ENCODE measurements at places on chromosomes 5 and 9.

DNA sequence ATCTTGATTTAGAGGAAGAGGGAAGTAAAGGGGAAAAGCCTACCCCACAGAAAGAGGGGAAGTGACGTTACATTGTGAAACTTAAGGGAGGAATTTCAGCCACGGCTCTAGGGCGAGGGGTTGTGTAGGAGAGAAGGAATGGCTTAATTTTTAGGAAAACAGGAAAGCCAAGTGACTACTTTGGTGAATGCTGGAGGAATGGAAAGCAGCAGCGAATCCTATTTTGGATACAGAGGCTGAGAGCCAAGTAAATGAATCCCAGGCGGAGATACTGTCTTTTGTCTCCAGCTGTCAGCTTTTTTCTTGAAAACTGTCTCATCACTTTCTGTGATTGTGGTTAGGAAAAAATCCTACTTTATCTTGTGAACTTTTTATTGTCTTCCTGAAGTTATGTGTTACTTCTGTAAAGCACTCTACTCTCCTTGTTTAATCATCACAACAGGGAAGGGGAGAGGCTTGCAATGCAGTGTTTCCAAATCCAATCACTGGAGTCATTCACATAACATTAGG lies 188.4 kb downstream of the TSSK1B start:
- peak; percentile 47 for DNase-seq

GRCh38 chr9:33852216-33852826 lies 35.4 kb downstream of the UBE2R2 start:
- DNase-seq, result peak; percentile 38

GRCh38 chr9:8560560-8561525 lies 761.3 kb upstream of the DMAC1 start:
- no peak for DNase-seq

- no peak for DNase-seq
These were observed 177.2 kb upstream of the MAP3K1 start for GRCh38 chr5:56638061-56638621.

DNA sequence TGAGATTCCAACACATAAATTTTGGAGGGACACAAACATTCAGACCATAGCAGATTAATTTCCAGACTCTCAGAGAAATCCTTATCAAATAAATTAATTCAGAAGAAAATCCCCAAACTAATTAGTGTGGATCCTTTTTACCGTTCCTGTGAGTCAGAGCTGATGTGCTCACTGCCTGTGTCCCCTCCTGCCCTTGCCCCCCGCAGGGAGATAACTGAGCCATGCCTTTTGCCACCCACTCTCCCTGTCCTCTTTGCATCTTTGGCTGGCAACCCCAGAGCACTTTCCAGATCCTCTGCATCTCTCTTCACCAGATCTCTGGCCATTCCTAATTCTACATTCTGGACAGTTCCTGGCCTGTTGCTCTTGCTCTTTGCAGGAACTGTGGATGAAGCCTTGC lies 135.4 kb upstream of the MAP1B start:
- DNase-seq, result no peak

GRCh38 chr9:85630676-85631075 lies 111.1 kb downstream of the AGTPBP1 start:
- no peak for DNase-seq

GRCh38 chr5:173325091-173325698 lies 3.0 kb downstream of the STC2 start:
- no peak for DNase-seq

All from iris pigment epithelial cell (primary cell).